Stimulated activated CD8-positive, alpha-beta memory T cell treated with anti-CD3 and anti-CD28 coated beads, Interleukin-4, amount 100 ng/mL, for 48 hours (primary cell): ENCODE measurements at places on chromosomes 1 and 21.

- DNase-seq = no peak
Measured at GRCh38 chr1:82510431-82510830, 709.7 kb downstream of the ADGRL2 start.

GRCh38 chr21:28142697-28143096 is 850.0 kb downstream of the LTN1 start:
- no peak for DNase-seq

GRCh38 chr1:91697416-91697815 is 188.5 kb downstream of the TGFBR3 start:
- peak; percentile 56 for DNase-seq

- no peak for DNase-seq
Measured at GRCh38 chr1:178846306-178846705, 24.6 kb downstream of the ANGPTL1 start.

- no peak for DNase-seq
Measured at GRCh38 chr1:200265104-200265503, 144.7 kb downstream of the ZNF281 start.

GRCh38 chr1:51715369-51715768 is 98.5 kb downstream of the OSBPL9 start:
- no peak for DNase-seq

DNA sequence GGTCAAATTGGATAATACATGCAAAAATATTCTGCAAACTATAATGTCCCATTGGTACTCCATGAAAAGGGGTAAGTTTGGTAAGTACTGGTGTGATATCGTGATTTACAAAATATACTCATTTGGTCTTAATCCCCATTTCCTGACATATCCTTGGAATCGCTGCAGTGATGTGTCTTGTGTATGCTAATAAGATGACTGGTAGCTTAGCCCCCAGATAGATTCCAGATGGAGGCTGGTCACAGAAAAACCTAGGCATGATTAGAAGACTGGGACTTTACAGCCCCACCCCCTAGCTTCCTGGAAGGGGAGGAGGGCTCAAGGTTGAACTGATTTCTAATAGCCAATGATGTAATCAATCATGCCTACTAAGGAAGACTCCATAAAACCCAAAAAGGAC is 3.0 kb downstream of the VAMP4 start:
- no peak for DNase-seq

- DNase-seq = no peak
Measured at GRCh38 chr1:154852845-154853244, 17.2 kb downstream of the KCNN3 start.

DNA sequence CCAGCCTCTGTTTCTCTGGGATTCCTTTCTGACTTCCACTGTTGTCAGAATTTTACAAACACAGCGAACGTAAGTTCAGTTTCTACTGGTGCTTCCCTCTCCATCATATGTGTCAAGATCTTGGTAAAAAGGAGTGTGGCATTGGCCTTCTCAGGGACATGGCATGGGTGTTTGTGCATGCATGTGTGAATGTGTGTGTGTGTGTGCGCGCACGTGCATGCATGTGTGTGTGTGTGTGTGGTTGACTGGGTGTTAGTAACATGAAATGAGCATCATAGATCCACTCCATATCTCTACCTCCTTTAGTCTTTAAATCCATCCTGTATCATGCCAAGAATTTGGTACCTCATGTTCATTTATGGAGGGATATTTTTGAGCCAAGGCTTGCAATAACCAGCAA is 411.3 kb downstream of the NPHP4 start:
- DNase-seq = no peak

GRCh38 chr1:22721122-22721873 is 10.7 kb downstream of the EPHB2 start:
- no peak for DNase-seq

DNA sequence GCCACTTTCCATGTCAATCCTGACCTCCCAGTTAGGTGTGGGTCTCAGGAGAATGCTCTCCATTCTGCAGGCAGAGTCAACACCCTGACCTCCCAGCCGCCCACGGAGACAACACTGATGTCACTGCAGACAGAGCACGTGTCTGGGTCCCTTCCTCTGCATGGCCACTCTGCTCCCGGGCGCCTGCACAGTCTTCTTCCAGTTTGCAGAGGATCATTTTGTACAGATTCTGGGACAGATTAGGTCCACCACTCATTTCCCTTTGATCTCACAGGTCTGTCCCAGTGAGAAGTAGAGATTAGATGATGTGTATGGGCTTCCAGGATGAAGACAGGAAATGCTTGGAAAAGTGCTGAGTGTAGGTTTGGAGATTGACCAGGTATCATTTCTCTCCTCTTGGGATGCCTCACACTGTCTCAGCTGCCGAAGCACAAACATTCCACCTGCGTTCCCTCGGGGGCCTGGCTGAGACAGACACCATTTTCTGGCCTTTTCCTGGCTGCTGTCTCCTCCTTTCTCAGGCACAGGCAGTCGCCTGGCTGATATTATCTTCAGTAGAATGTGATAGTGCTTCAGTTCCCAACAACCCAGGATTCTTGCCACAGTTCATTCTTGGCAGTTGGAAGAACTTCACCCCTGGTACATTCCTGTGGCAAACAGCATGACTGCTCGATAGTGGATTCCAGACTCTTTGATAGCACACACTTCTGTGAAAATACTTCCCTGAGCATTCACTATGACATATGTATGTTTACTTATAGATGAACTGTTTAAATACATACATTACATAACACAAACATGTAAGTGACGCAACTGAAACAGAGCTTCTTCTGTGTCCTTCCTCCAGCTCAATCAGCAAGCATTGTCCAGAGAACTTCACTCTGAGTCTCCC is 7.9 kb downstream of the MYBPHL start:
- DNase-seq = peak; percentile 33

DNA sequence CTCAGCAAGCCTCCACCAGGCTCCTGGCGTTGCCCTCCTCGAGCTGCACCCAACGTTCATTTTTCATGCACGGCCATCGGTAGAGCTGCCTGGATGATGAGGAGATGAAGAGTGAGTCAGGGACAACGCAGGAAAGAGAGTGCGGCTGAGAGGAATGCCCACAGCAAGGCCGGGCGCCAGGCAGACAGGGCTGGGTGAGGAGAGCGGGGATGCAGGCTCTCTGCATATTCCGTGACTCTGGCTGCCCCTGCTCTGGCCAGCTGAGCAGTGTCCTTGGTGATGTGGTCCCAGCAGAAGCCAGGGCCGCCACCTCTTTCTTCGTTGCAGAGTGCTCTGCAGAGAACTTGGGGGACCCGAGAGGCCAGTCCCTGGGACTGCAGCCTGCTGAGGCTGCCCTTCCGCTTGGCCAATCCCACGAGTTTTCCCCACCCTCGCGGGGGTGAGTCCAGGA is 10.8 kb downstream of the UMODL1 start:
- no peak for DNase-seq

- no peak for DNase-seq
Measured at GRCh38 chr1:248703674-248704073, 1.1 kb upstream of the OR14I1 start.

DNA sequence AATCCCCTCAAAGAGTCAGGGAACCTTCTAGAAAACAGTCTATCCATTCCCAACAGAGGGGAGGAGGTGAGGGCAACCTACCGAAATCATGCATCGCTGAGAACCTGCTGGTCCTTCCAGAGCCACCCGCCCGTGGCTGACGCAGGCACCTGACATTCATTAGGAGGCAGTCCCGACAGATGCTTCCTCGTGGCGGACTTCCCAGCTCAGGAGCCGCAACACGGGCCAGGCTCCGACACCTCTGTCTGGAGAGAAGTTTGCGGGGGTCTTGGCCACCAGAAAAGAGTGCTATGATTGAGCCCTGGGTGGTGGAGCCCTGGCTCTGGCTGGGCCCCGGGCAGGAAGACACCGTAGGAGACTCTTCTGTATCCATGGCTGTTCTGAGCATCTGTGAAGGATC is 86.4 kb upstream of the ARHGEF16 start:
- DNase-seq = no peak

- peak; percentile 42 for DNase-seq
Measured at GRCh38 chr1:13807209-13807608, 107.2 kb downstream of the PRDM2 start.

GRCh38 chr1:108053270-108054013 is 88.5 kb upstream of the VAV3 start:
- no peak for DNase-seq

GRCh38 chr1:173997791-173998190 is 24.4 kb downstream of the RC3H1 start:
- no peak for DNase-seq

DNA sequence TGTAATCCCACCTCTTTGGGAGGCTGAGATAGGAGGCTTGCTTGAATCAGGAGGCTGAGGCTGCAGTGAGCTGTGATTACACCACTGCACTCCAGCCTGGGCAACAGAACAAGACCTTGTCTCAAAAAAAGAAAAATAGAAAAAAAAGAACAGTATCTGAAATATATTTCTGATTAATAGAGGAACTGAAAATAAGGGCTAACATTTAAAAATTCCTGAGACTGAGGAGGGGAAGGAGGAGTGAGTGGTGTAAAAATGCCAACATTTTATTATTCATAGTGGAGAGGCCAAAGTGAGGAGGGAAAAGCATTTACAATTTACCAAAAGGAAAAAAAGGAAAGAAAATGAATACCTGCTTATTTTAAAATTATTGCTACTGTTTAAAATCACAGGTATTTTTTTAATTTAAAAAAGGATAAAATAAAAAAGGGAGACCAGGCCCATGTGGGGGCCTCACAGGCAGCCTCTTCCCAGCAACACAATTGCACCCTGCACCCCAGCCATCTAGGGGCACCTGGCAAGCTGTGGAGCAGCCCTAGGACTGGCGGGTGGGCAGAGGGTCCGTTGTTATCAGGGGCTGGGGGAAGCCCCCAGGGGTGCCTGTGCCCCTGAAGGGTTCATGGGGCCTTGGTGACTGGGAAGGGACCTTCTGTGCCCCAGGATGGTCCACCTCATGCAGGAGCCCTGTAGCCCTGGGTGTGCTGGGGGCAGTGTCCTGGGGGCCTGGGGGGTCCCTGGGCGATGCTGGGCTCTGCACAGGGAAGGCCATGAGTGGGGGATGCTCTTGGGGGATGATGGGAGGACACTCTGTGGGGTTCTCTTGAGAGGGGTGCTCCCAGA is 34.8 kb upstream of the ADARB1 start:
- no peak for DNase-seq

DNA sequence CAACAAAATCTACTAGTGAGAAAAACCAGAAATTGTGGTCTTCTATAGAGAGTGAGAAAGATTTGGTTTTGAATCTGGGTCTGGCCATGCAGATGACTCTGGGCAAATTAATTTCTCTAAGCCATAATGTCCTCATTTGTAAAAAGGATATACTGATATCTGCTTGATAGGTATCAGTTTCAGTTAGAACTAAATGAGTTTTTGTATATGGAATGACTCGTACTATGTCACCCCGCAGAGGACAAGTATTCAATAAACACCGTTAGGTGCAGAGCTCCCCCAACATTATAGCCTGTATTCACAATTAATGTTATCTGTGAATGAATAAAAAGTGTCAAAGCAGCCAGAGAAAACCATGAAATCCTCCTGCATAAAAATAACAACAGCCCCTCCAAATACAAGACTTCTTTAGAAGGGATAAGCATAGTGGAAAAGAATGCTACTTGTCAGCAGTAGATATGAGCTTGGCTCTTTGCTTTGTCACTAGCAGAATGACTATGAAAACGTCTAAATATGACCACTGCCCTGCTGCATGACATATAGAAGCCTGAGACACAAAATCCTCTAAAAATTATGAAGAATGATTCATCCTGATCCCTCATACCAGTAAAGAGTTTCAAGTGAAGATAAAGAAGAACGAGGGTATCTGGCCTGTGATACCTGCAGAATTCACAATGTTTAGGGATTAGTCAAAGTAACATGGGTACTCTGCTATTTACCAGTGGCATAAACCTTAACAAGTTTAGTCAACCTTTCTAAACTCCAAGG is 17.8 kb downstream of the SCAF4 start:
- DNase-seq = no peak

DNA sequence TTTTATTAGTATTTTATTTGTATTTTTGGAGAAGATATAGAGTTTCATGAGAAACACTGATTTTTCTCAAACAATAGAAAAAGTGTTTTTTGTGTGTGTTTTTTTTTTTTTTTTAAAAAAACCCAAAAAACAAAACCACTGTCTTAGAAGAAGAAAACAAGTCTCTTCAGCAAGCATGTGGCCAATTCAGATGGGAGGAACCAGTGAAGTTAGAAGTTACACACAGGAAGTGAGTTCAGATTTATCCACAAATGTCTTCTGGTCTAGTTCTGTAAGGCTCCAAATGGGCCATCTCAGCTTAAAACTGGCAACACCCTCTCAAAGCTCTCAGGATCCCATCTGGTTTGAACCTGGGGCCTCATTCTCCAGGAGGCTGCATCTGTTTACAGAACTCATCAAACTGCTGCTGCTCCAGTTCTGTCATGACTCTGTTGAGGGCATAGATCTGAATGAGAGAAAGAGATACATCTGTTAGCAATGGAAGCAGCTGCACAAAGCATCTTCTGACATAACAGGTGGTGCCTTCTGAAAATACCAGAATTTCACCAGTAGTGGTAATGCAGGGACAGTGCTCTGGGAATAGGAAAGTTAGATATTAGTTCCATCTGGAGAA is 9.8 kb upstream of the ERMAP start:
- DNase-seq = no peak

GRCh38 chr1:7833035-7833434 is 19.8 kb downstream of the UTS2 start:
- no peak for DNase-seq

DNA sequence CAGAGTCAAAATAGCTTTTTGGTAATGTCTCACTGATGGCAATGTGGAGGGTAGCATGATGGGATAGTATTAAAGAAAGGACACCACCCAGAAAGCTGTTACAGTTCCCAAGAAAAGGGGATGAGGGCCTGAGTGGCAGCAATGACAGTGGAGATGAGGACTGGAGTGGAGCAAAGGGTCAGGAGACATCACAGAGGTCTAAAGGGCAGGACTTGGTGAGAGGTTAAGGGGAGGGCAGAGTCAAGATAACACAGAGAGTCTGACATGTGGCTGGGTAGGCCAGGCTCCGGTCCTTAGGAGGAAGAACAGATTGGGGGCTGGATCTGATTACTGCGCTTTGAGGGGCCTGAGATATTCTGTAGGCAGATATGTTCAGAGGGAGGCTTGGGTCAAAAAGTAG is 19.3 kb downstream of the ELF3 start:
- no peak for DNase-seq

DNA sequence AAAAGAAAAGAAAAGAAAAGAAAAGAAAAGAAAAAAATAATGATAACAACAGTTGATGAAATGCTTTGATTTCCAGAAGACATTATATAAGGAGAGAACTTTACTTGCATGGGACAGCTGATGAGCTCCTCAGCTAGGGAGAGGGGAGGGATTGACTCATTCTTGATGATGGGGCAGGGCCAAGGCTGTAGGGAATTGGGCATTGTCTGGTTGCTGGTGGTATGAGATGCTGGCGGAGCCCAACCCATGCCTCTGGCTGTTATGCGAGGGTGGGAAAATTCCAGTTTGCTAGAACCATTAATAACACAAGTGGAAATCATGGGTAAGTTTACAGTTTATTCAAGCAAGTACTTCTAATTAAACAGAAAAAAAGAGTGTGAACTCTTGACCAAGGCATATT is 36.0 kb upstream of the KIF26B start:
- DNase-seq = no peak

DNA sequence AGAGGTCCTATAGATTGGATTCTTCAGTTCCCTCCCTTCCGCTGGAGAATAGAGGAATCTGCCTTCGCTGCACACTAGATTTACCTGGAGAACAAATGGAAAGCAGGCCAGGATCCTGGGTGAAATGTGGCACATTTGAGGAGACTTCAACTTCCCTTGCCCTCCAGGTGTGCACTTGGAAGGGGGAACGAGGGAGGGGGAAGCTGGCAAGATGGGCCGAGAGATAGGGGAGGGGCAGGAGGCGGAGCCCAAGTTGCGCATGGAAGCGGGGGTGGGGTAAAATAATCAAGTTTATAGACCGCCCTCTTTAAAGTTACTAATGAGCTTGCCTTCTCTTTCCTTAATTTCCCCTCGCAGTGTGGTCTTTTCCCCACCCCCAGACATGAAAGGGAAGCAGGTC is 155.7 kb upstream of the CAMK1G start:
- DNase-seq = no peak
